ENCODE measurements at places on chromosomes 12 and 14.

DNA sequence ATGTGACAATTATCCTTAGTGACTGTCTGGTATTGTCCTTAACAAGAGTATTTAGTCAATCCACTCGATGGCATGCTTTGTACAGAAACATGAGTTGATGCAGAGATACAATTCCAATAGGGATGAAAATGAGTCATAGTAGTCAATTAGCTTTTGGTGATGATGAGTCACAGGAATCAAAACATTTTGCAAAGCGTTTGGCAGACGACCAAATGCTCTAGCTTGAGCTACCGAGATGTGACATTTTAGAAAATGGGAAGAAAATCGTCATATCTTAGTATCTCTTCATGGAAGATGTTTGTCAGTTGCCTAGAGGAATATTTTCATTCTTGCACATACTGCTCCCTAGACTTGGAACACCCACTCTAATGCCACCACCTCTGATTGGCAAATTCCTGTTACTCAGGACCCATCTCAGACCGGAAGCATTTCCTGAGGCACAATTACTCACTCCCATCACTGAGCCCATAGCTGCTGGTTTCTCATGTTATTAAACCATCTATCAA, 95.0 kb downstream of the LMNTD1 start:
- peak; percentile 79 for DNase-seq

DNA sequence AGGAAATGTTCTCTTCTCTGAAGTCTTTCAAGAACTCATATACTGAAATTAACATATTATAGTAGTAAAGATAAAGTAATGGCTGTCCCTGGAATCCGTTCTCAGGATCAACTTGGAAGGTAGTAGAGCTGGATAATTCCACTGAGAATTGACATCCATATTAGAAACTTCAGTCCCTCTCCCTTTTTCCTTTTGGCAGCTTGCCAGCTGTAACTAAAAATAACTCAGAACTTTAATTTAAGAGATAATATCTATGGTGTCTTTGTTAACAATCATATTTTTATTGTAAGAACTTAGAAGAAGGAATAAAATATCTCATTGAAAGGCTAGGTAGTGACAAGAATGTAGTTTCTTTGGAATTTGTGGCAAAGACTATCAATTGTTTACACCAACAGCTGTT, 61.4 kb upstream of the PLEKHA5 start:
- DNase-seq = no peak

- DNase-seq = no peak
Measured at GRCh38 chr14:53149668-53150316, 3.3 kb downstream of the DDHD1 start.

GRCh38 chr12:15534322-15534721, 212.0 kb downstream of the PTPRO start:
- no peak for DNase-seq

DNA sequence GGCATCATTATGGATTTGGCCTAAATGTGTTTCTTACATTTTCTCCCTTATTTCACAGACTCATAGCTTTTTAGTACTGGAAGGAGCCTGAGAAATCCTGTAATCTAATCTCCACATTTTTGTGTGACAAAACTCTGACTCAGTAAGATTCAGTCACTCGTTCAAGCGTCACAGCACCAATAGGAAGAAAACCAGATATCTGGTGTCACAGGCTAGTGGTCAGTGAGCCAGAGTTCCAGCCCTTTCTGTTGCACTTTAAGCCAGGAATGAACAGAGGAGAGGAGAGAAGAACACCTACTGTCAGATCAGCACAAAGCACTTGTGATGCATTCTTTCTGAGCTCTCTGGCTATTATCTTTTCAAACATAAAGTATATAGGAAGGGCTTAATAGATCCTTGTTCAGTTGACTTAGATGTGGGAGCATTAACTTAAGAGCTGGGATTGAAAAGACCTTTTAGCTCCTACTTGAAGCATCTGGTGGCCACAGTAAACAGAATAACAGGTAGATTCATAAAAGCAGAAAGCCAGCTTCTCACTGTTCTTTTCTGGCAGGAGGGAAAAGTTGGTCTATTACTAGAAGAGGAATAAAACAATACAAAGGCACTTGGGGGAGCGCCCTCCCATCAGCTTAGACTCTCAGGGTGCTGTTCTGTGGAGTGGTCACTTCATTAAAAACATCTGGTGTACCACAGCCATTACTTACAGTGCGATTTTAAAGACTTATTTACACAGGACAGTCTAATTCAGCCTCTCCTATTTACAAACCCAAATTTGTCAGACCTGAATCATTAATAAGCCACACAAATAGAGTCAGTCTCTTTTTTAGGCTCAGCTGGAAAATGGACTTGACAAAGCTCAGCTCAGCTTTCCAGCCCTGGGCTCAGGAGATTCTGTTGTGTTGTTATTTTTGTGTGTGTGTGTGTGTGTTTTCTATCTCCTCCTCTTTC, 12.2 kb upstream of the NID2 start:
- peak; percentile 47 for DNase-seq

DNA sequence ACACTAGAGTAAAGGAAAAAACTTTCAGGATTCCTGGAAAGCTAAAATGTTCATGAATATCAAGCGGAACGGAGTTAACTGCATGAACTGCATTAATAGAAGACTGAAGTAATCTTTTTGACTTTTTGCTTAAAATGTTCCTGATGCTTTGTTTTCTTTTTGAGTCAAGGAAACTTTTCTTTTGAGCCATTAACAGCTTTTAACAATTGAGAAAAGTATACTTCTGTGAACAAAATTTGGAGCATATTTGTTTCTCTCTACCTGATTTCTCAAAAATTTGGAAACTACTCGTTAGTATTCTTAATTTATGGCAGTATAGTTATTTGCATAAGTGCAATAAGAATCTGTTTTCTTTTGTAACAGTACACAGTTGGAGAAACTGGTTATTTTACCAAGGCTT, 78.5 kb downstream of the CALM1 start:
- no peak for DNase-seq
